ENCODE measurements at places on chromosomes 16 and 17.

DNA sequence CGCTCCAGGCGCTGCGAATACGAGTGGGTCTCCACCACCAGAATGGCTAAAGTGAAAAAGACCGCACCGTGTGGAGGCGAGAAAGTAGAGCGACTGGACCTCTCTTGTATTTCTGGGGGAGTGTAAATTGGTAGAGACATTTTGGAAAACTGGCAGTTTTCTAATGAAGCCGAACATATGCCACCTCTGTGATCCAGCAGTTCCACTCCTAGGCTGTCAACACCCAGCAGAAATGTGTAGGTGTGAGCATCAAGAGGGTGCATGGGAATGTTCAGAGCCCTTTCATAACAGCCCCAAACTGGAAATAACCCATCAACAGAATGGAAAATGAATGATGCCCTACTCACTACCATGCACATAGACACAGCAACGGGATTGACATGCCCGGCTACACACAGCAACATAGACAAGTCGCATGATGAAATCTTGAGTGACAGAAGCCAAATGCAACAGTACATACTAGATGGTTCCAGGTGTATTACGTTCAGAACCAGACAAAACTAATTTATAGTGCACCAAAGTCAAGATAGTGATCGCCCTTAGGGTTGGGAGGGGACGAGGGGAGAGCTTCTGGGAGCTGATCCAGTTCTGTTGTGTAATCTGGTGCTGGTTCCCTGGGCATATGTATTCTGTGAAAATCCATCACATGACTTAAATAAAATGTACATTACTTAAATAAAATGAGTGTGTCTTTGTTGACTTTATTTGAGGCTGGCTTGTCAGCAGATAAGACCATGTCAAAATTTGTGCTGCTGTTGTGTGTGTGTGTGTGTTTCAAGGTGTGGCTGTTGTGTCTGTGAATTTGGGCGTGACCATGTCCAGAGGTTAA is 877 bp upstream of the BCL7C start:
- no peak for DNase-seq

DNA sequence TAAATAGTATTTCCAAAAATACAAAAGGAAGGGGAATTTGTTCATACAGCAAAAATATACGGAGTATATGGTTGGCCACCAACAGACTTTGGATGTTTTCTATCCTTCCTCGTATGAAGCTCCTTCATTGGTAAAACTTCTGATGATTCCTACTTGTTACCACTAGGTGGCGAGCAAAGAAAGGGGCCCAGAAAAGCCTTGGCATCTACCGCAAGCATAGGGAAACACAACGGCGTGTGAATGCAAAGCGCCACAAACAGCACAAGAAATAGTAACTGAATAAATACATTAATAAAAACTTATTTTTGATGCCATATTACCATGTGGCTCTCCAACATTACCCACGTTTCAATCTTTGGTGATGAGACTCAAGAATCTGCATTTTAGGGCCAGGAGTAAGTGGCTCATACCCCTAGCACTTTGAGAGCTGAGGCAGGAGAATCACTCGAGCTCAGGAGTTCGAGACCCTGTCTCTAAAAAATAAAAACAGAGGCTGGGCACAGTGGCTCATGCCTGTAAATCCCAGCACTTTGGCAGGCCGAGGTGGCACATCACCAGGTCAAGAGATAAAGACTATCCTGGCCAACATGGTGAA is 34.5 kb downstream of the YWHAE start:
- DNase-seq = peak; percentile 74

GRCh38 chr16:68367030-68367429 is 56.2 kb downstream of the PRMT7 start:
- DNase-seq = peak; percentile 63

DNA sequence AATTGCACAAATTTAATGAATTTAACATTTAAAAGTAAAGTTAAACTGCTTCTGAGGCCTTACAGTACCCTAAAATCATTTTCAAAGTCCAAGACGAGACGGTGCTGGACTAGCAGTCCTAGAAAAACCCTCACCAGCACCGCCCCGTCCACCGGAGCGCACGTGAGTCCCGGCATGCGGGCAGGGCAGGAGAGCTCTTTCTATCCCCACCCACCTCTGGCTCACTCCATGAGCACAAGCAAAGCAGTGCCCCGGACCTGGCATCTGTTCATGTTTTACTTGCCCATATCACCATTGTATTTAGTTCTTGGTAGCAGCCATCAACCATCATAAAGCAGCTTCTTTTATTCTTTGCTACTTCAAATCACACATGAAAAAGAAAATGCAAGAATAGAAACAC is 41.7 kb downstream of the ANKRD11 start:
- DNase-seq = no peak

DNA sequence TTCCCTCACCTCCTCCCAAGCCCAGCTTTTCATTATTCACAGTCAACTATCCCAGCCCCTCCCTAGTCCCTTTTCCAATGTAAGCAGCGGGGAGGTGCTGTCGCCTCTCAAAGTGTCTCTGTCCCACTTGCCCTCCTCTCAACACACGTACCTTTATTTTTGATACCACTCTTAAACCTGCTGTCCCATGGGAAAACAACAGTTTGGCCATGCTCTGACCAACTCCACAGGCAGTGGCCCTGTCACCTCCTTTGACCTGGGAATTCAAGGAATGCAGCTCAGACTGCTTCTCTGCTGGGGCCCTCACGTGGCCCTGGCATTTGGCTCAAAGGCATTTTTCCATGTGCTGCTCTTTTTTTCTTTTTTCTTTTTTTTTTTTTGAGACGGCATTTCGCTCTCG is 4.2 kb downstream of the LYRM9 start:
- no peak for DNase-seq

- no peak for DNase-seq
Measured at GRCh38 chr16:3518292-3518985, 17.6 kb downstream of the CLUAP1 start.

- DNase-seq = no peak
Measured at GRCh38 chr16:61581417-61582046, 454.7 kb downstream of the CDH8 start.

DNA sequence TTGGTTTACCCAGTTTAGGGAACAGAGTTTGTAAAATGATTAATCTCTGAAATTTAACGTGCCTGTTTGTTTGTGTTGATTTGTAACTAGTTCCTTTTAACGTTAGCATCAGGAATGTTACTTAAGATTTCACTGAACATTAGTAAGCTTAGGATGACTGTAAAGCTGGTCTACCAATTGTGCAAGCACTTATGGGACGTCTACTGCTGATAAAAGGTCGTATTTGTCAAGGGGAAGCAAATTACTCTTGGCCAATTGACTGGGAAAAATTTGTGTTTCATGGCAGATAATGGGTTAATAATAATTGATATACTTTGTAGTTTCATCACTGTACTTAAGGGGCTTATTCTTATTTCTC is 11.8 kb downstream of the METTL9 start:
- DNase-seq = no peak

GRCh38 chr16:12120217-12120981 is 143.9 kb downstream of the SNX29 start:
- DNase-seq = peak; percentile 24
